IMR-90 (cell line): ENCODE measurements at places on chromosomes 1 and 21. TPM values are rescaled to one million over a fixed set of nuclear protein-coding genes. Genes with fewer than 3 reads are reported as not detected.

The TRAF3IP3 gene
- total RNA-seq, result 0.18 TPM in 1 of 2 replicates, not detected in the other

The LRRC53 gene
- total RNA-seq, result not detected in 2 replicates

The MT1HL1 gene
- not detected in 2 replicates for total RNA-seq

The MAGI3 gene
- 8.8 and 9.2 TPM in 2 replicates for total RNA-seq

The CYP4A11 gene
- not detected in 2 replicates for total RNA-seq

DNA sequence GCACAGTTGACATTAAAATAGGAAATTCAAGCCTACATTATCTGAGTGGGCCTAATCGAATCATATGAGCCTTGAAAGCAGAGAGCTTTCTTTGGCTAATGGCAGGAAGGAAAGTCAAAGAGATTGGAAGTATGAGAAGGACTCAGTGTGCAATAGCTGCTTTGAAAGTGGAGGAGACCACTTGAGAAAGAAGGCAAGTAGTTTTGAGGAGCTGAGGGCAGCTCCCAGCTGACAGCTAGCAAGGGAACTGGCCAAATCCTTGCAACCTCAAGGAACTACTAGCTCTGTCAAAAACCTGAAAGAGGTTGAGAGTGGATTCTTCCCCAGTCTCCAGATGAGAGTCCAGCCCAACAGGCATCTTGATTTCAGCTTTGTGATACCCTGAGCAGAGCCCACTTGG is 149.0 kb upstream of the CACYBP start:
- H3K4me3 ChIP-seq, result no peak overlapping the region
- no peaks in the 10 kb centered on the region for H3K36me3 ChIP-seq
- DNase-seq, result no peak
- no peak overlapping the region for H3K27ac ChIP-seq

DNA sequence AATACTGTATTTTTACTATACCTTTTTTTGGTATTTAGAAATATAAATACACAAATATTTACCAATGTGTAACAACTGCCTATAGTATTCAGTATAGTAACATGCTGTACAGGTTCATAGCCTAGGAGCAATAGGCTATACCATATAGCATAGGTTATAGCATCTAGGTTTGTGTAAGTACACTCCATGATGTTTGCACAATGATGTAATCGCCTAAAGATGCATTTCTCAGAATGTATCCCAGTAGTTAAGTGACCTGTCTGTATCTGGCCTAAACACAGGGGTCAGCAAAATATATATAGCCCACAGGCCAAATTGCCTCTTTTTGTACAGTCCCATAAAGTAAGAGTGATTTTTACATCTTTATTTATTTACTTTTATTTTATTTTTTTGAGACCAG is 24.2 kb downstream of the ZBTB8OS start:
- H3K4me3 ChIP-seq, result no peak overlapping the region
- H3K27me3 ChIP-seq, result no peaks in the 10 kb centered on the region
- peaks cover 13% of the 10 kb centered on the region for H3K36me3 ChIP-seq
- H3K27ac ChIP-seq, result no peak overlapping the region
- no peaks in the 10 kb centered on the region for H3K4me1 ChIP-seq

- no peaks in the 10 kb centered on the region for H3K27me3 ChIP-seq
- H3K36me3 ChIP-seq, result peaks cover 16% of the 10 kb centered on the region
Measured at GRCh38 chr1:54404939-54405897, 976 bp downstream of the SSBP3 start.

GRCh38 chr1:97094247-97094972 is 372.8 kb downstream of the PTBP2 start:
- H3K4me3 ChIP-seq, result no peak overlapping the region; the same call in 1 of the 2 replicates
- DNase-seq, result peak; percentile 94
- H3K4me1 ChIP-seq, result peaks cover 7% of the 10 kb centered on the region; the same call in 1 of the 2 replicates

GRCh38 chr1:198228925-198229324 is 72.1 kb downstream of the NEK7 start:
- 0 out of 2 replicates have a peak, but pooled peaks cover 2% of the 10 kb centered on the region for H3K4me1 ChIP-seq
- no peaks in the 10 kb centered on the region; the same call in 1 of the 2 replicates for H3K36me3 ChIP-seq
- no peak overlapping the region for H3K4me3 ChIP-seq
- no peak overlapping the region for H3K27ac ChIP-seq

GRCh38 chr1:46477153-46477929 is 12.3 kb upstream of the DMBX1 start:
- H3K4me3 ChIP-seq, result no peak overlapping the region
- no peak overlapping the region for H3K27ac ChIP-seq
- peak; percentile 55 for DNase-seq
- no peaks in the 10 kb centered on the region for H3K36me3 ChIP-seq
- peaks cover 73% of the 10 kb centered on the region for H3K27me3 ChIP-seq

- H3K4me1 ChIP-seq, result no peaks in the 10 kb centered on the region; the same call in 1 of the 2 replicates
- no peaks in the 10 kb centered on the region for H3K36me3 ChIP-seq
- H3K4me3 ChIP-seq, result no peak overlapping the region
- H3K27ac ChIP-seq, result peak overlapping the region; percentile 37; the same call in 1 of the 2 replicates
- no peaks in the 10 kb centered on the region for H3K27me3 ChIP-seq
Measured at GRCh38 chr1:61132645-61133334, 50.4 kb downstream of the NFIA start.

DNA sequence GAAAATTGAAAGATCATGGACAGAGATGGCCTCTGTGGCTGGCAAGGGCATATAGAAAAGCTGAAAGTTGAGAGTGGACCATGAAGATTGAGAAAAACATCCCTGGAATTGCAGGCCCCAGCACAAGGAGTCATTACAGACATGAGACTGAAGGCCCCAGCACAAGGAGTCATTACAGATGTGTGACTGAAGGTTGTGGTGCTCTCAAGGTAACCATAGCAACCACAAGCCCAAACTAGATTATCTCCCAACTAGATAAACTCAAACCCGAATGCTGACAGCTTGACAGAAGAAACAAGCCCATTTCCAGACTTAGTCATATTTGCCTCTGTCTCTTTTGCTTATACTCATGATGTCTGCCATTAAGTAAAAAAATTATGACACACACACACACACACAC is 1252.1 kb upstream of the ADGRL4 start:
- H3K4me3 ChIP-seq, result no peak overlapping the region
- no peaks in the 10 kb centered on the region for H3K36me3 ChIP-seq
- H3K27me3 ChIP-seq, result no peaks in the 10 kb centered on the region
- no peak for DNase-seq

- H3K27ac ChIP-seq, result no peak overlapping the region
- H3K4me1 ChIP-seq, result peaks cover 7% of the 10 kb centered on the region
- no peak overlapping the region for H3K4me3 ChIP-seq
- no peak for DNase-seq
- H3K27me3 ChIP-seq, result peaks cover 42% of the 10 kb centered on the region
Measured at GRCh38 chr1:229436201-229436600, 2.3 kb upstream of the ACTA1 start.

DNA sequence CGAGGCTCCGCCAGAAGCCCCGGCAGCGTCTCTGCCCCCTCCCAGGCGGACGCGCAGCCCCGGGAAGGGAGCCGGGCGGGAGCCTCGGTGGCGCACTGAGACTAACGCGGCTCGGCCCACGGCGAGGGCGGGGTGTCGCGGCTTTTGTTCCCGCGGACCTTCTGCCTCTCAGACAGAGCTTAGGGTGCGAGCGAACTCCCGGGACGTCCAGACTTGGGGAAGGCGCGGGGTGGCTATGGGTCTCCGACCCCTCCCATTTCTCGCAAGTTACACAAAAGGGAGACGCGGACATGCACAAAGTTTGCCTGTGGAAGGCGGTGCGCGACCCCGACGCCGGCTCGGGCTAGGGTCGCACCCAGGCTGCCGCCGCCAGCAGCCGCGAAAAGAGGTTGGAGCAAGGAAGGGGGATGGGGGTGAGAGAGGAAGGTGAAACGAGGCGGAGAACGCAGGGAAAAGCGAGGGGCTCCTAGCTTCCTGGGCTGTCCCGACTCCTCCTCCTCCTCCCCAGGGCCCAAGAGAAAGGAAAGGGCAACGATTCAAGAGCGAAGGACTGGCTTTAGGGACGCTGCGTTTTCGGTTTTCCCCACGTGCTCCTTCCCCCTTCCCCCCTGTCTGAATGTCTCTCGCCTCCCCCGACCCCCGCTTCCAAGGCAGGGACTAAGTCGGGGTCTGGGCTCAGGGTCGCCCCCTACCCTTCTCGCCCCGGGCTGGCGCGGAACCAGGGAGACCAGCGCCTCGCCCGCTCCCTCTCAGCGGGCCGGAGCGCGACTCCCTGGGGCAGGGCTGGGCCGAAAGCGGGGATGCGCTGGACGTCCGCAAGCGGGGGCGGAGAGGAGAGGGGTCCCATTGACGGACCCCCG is 729 bp downstream of the APP start:
- peak; percentile 65 for DNase-seq
- H3K27me3 ChIP-seq, result no peaks in the 10 kb centered on the region
- H3K36me3 ChIP-seq, result no peaks in the 10 kb centered on the region
- peak overlapping the region; percentile 89 for H3K27ac ChIP-seq

DNA sequence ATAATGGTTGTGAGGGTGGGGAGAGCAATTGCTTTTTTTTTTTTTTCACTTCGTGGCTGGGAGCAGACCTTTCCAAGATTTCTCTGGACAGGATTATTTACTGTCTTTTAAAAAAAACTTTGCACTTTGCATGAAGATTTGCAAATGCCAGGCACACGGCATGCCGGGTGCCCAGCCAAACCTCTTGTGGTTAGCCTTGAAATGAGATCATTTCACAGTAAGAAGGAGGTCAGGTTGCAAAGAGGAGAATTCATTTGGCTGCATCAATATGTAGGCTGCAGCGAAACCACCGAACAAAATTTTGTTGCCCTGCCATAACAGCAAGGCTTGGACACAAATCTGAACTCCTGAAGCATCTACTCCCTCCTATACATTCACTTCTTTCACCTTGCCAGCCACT is 36.5 kb upstream of the KCND3 start:
- H3K4me3 ChIP-seq, result no peak overlapping the region
- no peaks in the 10 kb centered on the region for H3K4me1 ChIP-seq
- no peak for DNase-seq
- no peaks in the 10 kb centered on the region for H3K36me3 ChIP-seq
- no peak overlapping the region for H3K27ac ChIP-seq
- peaks cover 2% of the 10 kb centered on the region; the same call in 1 of the 2 replicates for H3K27me3 ChIP-seq

DNA sequence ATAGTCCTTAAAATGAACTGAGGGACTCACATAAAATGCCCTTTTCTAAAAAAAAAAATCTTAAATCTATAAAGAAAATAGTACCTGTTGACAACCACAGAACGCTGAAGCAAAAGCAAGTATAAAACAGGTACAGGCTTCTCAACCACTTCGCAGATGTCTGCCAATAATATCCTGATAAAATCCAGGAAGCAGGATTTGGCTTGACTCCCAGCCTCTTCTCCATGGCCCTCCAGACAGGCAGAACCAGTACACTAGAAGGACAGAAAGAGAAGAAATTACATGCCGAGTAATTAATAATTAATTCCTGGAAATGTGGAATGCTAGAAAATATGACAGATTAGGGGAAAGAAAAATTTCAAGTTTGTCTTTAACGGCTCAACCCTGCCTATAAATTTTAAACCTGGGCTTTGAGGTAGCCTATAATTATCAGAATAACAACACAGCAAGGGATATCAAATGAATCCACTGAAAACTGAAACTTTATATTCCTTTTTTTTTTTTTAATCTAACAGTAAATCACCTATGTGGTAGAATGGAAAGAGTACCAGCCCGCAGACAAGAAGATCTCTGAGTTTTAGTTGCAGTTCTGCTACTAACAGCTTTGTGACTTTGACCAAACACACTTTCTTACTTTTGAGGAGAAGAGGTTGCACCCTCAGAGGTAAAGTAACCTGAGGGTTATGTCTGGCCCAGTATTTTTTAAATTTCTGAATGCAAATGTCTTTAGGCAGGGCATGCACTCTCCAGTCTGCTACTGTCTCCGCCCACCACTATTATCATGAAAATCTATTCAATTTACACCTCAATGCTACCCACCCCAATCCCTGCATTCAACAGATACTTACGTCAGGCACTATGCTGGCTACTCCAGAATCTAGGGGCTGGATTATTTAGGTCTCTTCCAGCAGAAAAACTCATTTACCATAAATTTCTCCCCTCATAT is 2.7 kb downstream of the KIAA0319L start:
- peaks cover 6% of the 10 kb centered on the region for H3K36me3 ChIP-seq
- DNase-seq, result no peak
- no peak overlapping the region for H3K27ac ChIP-seq
- H3K27me3 ChIP-seq, result no peaks in the 10 kb centered on the region
- no peak overlapping the region for H3K4me3 ChIP-seq

DNA sequence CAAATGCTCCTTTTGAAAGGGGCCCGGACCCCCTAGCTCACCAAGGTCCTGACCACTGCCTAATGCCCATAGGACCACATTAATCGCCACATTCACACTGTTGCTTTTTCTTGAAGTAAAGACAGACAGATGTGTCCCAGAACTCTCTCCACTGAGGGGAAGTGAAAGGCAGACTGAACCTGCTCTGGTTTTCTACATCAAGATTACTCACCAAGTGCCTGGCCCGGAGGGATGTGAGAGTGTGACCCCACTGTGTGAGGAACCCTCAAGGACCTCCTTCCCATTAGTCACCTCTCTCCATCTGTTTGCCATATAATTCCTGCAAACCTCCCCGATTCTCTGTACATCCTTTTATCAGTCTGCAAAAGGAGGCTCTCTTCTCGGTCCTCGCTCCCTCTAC is 381.5 kb downstream of the OMA1 start:
- no peaks in the 10 kb centered on the region for H3K36me3 ChIP-seq
- H3K4me1 ChIP-seq, result no peaks in the 10 kb centered on the region
- no peaks in the 10 kb centered on the region for H3K27me3 ChIP-seq
- no peak for DNase-seq
- H3K4me3 ChIP-seq, result no peak overlapping the region
- no peak overlapping the region for H3K27ac ChIP-seq

- no peak overlapping the region for H3K4me3 ChIP-seq
- no peaks in the 10 kb centered on the region for H3K27me3 ChIP-seq
- H3K36me3 ChIP-seq, result no peaks in the 10 kb centered on the region
- no peak overlapping the region for H3K27ac ChIP-seq
- H3K4me1 ChIP-seq, result no peaks in the 10 kb centered on the region
Measured at GRCh38 chr1:216416488-216416887, 6.8 kb downstream of the USH2A start.

DNA sequence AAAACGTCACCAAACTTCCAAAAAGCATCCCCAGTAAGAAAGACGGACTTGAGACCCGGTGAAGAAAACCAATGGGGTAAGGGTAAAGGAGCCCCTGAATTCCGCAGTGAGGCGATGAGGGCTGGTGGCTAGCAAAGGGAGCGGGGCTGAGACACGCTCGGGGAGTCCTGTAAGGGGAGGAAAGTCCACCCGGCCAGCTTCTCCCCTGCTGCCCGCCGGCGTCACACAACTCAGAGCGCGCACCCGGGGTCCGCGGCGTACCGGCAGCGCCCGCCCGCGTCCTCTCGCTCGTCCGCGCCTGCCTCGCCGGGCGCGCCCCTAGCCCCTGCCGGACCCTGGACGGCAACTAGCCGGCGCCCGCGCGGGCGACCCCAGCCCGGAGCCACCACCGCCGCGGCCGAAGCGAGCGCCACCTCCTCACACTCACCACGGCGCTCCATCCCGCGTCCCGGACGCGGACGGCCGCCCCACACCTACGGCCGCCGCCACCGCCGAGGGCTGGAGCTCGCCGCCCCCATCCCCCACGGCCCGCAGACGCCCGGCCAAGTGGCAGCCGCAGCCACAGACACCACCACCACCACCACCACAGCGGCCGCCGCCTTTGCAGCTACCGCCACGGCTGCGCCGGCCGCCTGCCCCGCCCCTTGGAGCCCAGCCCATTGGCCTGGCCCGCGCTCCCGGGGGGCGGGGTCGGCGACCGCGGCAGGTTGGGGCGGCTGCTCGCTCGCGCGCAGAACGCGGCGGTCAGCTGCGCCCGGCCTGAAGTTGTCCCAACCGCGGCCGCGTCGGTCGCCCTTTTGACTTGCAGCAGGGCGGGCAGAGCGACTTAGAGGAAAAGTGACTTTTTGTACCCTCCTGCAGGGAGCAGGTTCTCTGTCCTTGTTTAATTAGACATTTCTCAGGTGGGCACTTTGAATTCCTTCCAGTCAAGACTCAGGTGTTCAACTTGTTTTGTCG is 10.0 kb upstream of the ARHGAP29 start:
- H3K4me3 ChIP-seq, result peak overlapping the region; percentile 83
- peak overlapping the region; percentile 17; the same call in 1 of the 2 replicates for H3K27ac ChIP-seq
- H3K36me3 ChIP-seq, result no peaks in the 10 kb centered on the region
